Motor neuron (in vitro differentiated cells): ENCODE measurements at places on chromosomes 7 and 10.
A peak's percentile ranks its signal among the peaks of the same experiment; 100 is the strongest.

GRCh38 chr7:22801912-22802311, 20.7 kb downstream of the TOMM7 start:
- ATAC-seq: no peak

DNA sequence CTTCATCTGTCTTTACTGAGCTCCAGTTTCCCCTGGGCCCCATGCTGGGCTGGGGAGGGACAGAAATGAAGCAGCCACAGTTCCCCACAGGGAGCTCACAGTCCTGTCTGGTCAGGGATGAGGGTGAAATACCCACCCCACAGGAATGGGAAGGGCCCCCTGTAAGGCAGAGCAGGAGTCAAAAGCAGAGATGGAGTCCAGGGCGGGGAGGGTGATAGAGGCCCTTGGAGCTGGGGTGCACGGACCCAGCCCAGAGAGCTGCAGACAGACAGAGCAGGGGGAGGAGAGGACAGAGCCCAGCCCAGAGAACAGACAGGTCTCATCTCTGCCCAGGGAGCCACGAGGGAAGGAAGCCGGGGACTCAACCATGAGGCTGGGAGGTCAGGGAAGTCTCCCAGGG, 34.9 kb upstream of the ZNF488 start:
- no peak for ATAC-seq

GRCh38 chr10:62616885-62617590, 187.5 kb upstream of the ADO start:
- ATAC-seq: no peak

DNA sequence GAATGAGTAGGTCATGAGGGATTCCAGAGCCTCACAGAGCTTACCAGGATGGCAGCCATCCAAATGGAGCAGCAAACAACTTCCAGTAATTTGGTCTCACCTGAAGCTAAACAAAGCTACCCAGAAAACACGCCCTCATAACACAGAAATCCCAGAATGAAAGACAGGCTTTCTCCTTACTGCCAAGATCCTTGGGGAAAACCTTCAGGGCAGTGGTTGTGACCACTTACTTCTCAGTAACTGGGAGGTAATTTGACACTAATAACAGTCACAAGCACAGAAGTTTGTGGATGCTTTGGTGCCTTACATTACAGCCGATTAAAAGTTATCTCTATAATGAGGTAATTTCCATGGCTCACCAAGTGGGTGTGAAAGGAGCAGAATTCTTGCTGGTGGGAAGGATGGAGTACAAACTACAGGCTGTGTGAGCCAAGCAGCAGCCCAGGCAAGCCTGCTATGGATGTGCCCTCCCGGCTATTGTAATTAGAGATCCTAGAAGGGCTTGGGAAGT, 10.4 kb downstream of the WDR91 start:
- no peak for ATAC-seq

DNA sequence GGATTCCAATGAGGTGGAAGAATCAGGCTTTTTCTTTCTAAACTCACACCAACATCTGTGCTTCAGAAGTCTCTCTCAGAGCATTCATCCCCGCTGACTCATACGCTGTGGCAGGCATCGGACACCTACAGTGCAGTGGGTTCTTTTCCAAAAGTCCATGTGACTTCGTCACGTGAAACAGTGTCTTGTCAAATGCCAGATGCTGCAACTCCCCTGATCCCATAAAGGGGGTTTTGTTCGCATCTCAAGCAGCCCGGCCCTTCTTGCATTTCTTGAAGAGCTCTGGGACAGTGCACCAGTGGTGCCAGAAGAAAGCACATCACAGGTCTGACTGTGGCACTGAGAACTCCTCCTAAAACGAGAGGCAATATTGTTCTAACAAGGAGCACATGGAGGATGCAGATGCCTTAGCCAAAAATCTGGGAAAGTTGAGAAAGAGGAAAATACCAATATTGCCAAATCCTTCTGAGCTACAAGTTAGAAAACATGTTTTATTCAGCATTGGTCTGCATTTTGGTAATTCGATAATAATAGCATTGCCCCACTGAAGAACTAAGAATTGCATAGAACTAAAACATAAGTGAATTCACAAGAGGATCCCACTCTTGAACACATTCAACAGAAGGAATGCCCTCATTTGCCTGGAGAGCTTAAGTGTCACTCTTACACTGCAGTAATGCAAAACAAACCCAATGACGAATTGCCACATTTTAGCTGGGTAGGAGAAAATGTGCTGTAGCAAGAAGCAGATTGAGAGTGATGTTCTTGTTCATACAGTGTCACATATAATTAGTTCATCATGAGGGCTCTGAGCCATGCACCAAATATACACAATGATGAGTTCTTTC, 204.4 kb downstream of the CXCL12 start:
- peak; percentile 52 for ATAC-seq

- no peak for ATAC-seq
These were observed 23.4 kb downstream of the MCMBP start for GRCh38 chr10:119849031-119849789.

DNA sequence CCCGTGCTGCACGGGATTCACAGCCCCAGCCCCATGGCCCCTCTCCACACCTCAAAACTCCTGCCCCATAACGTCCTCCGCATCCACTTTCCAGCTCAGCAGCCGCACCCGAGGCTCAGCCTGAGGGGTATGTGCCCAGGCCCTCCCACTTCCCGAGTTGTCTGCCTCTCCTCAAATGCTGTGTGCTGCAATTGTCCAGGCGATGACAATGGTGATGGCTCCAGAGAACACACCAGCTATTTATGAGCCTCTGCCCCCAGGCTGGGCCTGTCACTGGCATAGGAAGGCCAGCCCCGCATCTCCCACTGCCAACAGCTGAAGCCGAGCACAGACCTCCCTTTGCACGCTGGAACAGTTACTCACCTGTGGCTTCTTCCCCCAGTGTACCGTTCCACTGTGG, 2.4 kb upstream of the LDB3 start:
- ATAC-seq: peak; percentile 22

GRCh38 chr10:45421221-45422097, 47.4 kb downstream of the ALOX5 start:
- peak; percentile 35 for ATAC-seq

DNA sequence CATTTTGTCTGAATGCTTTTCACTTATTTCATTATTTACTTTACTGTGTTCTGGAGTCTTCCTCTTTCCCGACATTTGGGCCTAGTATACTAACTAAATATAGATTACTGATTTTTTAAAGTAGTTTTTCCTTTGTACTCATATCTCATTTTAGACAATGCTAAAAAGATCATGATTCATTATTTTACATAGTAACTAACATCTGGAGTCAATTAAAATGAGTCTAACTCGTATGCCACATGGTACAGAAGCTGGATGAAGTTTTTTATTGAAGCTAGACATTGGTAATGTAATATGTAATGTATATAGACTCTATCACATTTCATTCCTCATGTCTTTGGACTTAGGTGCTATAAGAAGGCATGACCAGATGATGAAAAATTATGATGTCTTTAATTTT, 156.3 kb upstream of the HGF start:
- no peak for ATAC-seq

- no peak for ATAC-seq
These were observed 253.4 kb downstream of the KIAA1217 start for GRCh38 chr10:24462291-24462813.

DNA sequence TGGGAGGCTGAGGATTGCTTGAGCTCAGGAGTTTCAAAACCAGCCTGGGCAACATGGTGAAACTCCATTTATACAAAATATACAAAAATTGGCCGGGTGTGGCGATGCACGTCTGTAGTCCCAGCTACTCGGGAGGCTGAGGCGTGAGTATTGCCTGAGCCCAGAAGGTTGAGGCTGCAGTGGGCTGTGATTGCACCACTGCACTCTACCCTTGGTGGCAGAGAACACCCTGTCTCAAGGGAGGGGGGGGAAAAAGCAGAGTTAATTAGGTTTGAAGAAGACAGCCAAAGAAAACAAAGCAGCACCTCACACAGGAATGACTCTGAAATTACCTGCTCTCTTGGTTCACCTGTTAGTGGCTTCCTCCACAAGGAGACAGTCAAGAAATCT, 110.0 kb downstream of the EEPD1 start:
- ATAC-seq: no peak

DNA sequence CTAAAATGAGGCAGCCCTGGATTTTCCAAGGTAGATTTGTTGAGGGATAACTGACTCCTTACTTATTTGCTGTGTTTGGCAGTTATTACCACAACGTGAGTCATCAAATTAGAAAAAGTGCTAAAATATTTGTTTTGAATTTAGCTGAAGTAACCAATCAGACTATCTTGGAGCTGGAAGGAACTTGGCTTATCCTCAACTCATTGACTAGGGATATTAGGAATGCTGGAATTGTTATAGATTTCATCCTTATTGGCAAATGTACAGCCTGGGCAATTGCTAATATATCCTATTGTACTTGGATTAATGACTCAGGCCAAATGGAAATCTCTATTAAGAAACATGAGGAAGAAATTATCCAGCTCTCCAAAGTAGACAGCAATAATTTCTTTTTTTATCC, 1189.0 kb upstream of the LRRN3 start:
- ATAC-seq: peak; percentile 29

DNA sequence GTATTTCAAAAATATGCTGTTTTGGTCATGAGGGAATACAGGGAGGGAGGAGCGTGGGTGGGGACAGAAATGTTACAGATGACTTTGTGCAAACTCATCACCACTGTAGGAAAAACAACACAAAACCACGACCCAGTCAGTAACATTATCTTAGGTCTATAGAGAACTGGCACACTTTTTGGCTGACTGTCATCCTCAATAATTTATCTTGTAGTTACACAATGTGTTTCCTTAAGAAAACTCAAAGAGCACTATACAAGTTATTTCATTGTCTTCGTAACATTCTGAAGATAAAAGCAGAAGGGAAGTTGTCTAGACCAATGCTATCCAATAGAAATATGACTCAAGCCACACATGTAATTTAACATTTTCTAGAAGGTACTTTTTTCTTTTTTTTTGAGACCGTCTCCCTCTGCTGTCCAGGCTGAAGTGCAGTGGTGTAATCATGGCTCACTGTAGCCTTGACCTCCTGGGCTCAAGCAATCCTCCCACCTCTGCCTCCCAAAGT, 16.9 kb upstream of the CDK14 start:
- no peak for ATAC-seq

DNA sequence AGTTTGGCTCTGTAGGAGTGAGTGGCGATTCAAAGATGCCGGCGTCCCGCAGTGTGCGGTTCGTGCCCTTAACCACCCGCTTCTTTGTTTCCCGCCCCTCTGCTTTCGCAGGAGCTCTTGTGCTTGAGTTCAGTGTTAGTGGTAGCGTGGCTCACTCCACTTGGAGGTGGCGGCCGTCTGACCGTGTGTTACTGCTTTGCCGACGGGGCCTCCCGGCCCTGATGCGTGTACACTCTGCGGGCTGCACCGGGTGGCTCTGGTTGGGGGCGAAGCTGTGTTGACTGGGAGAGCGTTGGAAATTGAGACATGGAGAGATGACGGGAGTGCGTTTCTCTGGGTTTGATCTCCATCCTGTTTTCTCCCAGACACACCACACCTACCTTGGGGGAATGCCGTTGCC, 31.4 kb downstream of the SHH start:
- no peak for ATAC-seq
